Right ventricle myocardium superior (tissue), 1 donor: ENCODE measurements at places on chromosomes 1 and 21. TPM values are rescaled to one million over a fixed set of nuclear protein-coding genes. Genes with fewer than 3 reads are reported as not detected.

Gene S1PR1
- total RNA-seq, result 50.9 TPM

Gene SLC37A1
- 3.8 TPM for total RNA-seq

Gene KAZN
- total RNA-seq, result 3.7 TPM

Gene FCRL1
- not detected for total RNA-seq

Gene EPHB2
- 2.7 TPM for total RNA-seq

Gene TCHH
- not detected for total RNA-seq

Gene ANGPTL3
- total RNA-seq, result not detected

Gene S100A1
- 2,267 TPM for total RNA-seq

Gene CHAF1B
- total RNA-seq, result 0.54 TPM
